Activated CD8-positive, alpha-beta memory T cell treated with anti-CD3 and anti-CD28 coated beads for 4 hours (primary cell): ENCODE measurements at places on chromosomes 2 and 18.

DNA sequence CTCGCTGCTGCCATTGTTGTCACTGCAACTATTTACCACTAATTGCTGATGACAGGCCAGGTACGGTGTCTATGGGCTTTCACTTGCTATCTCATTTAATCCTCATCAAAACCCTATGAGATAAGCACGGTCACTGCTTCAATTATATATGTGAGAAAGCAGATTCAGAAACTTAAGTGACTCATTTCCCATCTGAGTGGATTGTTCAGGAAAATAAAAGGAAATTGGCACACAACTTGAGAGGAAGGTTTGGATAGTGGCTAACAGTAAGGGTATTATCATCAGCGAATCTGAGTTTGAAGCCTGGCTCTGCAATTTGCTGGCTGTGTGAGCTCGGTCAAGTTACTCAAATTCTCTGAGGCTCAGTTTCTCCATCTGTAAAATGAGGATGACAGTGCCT, 196.0 kb downstream of the KCNS3 start:
- DNase-seq = no peak

DNA sequence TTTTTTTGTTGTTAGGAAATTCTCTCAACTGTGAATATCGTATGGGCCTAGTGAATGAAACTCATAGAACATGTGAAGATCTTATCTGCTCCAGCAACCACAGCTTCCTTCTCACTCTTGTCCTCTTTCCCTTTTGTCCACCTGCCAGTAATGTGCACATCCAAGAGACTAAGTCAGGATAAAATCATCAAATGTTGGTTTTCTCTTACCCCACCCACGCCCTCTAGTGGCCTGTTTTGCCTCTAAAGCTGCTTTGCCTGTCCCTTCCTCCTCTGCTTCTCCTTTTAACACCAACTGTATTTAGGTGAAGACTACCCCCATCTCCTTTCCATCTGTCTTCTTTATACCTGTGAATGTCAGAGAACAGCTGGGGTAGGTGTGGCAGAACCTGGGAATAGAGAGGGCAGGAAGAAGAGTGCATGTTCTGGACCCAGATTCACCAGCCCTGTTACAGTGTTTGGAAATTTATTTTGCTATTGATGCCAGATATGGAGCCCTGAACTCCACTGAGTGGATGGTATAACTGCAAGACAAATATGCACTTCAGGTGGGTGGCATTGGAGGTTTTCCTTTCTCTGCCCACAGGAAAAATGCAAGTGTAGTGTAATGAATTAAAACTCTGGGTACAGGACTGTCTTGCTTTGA, 8.4 kb upstream of the MGAT5 start:
- DNase-seq = peak; percentile 53

GRCh38 chr2:147182260-147182659, 662.6 kb upstream of the ACVR2A start:
- DNase-seq = no peak

DNA sequence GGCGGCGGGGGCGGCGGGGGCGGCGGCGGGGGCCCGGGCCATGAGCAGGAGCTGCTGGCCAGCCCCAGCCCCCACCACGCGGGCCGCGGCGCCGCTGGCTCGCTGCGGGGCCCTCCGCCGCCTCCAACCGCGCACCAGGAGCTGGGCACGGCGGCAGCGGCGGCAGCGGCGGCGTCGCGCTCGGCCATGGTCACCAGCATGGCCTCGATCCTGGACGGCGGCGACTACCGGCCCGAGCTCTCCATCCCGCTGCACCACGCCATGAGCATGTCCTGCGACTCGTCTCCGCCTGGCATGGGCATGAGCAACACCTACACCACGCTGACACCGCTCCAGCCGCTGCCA, 644 bp downstream of the ONECUT2 start:
- DNase-seq = no peak

GRCh38 chr2:223217373-223217772, 165.4 kb downstream of the KCNE4 start:
- DNase-seq = no peak
